ENCODE measurements at places on chromosomes 5 and 9.

DNA sequence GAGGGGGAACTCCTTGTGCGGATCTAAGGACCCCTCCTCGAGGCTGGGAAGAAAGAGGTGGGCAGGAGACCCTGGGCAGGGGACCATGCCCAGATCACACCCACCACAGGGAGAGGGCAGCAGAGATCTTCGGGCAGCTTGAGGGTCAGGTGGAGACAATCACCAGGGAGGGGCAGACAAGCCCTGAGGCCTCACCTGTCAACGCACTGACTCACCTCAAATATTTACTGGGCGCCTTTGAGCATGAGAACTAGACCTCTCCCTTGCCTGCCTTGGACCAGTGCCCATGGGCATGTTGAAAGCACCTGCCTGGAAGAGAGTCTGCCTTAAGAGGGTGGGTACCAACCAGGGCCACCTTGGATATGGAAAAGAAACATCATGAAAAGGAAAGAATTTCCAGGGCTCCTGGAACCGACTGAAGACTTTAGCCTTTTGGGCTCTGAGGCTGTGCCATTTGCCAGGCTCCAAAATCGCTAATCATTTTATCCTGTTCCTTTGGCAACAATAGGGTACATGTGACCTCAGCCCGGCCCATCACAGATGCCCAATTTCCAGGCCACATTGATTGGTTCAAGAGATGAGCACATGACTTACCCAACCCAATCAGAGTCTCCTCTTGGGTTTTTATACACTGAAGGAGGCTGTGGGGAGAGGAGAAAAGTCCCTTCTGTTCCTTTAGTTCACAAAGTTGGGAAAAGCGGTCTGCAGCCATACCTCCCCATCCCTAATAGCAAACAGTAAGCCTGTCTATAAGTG, 10.4 kb upstream of the SPINK4 start:
- DNase-seq: peak; percentile 76

DNA sequence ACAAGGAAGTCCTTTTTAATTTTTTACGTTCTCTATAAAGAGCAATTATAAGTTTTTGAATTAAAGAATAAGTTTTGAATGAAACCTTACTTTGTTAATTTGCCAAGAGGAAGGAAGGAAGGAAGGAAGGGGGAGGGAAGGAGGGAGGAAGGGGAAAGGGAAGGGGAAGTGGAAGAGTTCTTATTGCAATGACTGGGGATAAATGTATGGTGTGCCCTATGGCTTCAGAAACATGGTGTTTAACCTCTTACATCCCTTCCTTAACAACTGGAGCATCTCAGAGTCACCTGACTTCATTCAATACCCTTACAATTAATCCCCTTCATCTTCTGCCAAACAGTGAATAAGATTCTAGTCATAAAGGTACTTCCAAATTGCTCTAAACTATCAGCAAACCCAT, 16.0 kb downstream of the CEMIP2 start:
- DNase-seq: no peak

GRCh38 chr5:72070529-72070928, 36.7 kb upstream of the MAP1B start:
- DNase-seq: no peak

- no peak for DNase-seq
Measured at GRCh38 chr5:62509806-62510205, 68.8 kb upstream of the LRRC70 start.

DNA sequence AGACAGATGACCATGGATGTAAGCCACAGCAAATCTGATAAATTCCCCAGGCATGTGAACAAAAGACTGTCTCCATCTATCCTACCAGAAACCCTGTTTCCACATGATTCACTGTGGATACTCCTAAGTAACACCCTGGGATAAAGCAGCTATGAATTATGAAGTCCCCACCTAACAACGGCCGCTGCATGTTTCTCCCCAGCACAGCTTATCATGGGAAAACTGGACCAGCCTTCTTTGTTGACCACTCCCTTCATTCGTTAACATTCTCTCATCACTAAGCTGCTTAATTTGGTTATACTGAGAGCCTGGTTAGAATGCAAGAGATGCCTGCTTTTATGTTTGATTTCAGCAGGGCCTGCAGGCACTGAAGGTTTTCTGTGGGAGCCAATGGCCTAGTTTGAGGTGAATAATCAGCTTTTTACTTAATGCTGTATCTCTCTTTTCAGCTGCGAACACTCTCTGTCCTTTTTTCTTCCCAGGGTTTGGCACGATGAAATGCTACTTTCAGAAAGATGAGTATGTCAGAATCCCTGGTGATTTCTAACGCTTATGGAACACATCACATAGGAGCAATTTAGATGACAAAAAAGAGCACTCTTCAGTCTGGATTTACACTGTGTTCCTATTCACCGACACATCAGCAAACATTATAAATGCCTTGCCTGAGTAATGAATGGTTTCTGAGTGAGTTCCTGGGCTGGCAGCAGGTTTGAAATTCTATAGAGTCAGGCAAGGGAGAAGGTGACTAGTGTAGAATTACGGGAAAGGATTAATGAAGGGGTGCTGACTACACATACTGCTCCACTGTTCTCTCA, 318.4 kb upstream of the ZNF608 start:
- peak; percentile 37 for DNase-seq

DNA sequence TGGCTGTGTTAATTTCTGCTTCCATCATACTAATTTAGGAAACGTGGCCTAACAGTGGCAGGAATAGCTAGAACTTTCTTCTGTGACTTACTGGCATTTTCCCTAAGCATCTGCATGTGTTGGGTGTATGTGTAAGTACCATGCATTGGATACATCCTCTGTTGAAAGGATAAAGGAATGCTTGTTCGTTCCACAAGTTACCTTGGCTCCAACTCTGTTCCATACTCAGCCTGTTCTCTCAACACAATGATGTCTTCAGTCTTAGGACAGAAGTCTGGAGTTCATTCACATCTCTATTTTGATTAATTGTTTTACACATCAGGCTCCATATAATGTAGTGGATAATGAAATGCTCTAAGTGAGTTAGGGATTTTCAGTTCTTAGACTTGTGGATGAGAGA, 190.1 kb upstream of the DMRT1 start:
- DNase-seq: no peak

- DNase-seq: no peak
Measured at GRCh38 chr5:149901511-149901910, 43.1 kb downstream of the PDE6A start.

DNA sequence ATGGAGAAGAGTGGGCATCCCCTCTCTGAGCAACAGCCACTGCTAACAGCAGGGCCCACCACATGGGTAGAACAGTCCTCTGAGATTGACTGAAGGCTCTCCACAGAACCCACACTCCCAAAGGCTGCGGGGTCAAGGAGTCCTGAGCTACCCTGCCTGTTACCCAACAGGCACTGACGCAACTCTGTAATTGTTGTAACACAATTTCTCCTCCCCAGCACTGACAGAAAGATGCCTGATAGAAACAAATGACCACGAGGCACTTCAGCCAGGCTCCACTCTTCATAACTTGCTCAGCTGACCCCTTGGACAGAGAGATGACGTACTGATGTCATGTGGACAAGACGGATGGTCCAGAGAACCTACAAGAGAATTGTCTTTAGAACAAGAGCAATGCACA, 220.7 kb downstream of the SPOCK1 start:
- DNase-seq: no peak

- peak; percentile 78 for DNase-seq
Measured at GRCh38 chr9:97773723-97774122, 76.6 kb upstream of the XPA start.

DNA sequence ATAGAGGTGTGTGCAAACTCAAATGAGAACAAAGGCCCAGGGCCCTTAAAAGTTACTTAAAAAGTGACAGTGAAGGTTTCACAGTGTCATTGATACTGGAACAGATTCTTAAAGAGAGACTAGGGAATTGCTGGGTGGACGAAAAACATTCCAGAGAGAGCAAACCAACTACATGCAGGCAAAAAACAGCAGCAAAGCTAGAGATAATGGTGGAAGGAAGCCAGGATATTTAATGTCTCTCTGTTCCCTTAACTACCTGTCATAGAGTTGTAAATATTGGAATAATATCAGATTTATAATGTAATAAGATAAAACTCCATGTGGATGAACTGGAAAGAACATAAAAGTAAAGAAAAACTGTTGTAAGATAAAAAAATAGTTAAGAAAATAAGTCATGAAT, 508.6 kb downstream of the TAF11L14 start:
- DNase-seq: no peak

GRCh38 chr9:124652615-124653393, 118.3 kb downstream of the NR6A1 start:
- DNase-seq: peak; percentile 100

DNA sequence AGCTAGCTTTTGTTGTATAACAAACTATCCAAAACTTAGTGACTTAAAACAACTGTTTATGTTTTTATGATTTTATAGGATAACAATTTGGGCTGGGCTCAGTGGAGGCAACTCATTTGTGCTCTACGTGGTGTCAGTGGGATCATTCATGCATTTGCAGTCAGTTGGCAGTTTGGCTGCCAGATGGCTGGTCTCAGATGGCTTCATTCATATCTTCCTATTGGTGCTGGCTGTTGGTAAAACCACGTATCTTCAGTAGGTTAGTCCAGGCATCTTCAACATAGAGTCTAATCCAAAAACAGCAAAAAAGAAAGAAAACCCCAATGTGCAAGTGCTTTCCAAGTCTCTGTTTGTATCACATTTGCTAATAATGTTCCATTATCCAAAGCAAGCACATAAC, 51.7 kb upstream of the RIC1 start:
- no peak for DNase-seq

- DNase-seq: no peak
Measured at GRCh38 chr5:165460911-165461310, 1955.5 kb downstream of the MAT2B start.

GRCh38 chr5:55308254-55308836, 556 bp downstream of the MTREX start:
- DNase-seq: peak; percentile 27

DNA sequence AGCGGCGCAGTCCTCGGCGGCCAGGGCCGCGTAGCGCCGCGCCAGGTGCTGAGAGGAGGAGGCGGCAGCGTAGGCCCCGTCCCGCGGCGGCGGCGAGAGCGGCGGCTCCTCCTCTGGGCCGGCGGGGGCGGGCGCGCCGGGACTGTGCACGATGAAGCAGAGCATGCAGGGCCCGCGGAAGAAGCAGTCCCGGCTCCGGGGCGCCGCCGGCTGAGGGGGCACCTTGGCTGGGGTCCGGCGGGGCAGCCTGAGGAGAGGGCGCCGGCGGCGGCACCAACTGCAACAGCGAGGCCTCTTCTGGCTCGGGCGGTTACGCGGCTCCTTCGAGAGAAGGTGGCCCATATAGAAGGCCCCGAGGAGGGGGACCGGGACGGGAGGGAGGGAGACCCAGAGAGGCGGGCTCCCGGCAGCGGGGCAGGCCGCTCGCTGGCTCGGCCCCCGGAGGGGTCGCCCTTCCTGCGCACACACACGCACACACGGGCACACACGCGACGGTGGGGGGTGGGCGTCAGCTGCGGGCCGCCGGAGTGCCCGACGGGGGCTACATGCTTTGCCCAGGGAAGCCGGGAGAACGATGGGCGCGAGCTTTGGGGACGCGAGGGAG, 446 bp downstream of the FBXL17 start:
- peak; percentile 68 for DNase-seq

- DNase-seq: no peak
Measured at GRCh38 chr9:16063241-16063591, 510.4 kb downstream of the CCDC171 start.

DNA sequence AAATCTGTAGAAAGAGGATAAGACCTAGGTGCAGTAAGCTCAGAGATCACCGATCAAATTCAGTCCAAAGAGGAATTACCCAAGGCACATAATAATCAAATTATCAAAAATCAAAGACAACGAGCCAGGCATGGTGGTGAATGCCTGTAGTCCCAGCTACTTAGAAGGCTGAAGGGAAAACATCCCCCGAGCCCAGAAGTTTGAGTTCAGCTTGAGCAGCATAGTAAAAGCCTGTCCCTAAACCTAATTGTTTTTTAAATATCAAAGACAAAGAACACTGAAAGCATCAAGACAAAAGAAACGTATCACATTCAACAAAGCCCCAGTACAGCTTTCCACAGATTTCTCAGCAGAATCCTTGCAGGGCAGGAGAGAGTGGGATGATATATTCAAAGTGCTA, 122.9 kb downstream of the CEP120 start:
- no peak for DNase-seq

DNA sequence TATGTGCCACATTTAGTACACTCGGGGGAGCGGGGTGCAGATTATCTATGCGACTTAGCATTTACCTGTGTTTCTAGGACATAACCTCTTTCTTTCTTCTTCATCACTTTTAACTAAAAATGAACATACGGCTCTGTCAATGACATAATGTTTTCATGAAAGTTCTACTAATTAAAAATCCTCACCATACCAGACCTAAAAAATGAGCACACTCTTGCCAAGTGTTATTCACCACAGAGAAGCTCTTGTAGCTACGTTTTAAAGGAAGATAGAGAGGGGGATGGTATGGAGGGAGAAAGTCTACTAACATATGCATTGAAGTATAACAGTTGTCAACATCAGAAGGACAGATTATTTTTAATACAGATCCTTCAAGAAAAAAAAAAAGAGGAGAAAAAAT, 1.6 kb downstream of the CDH10 start:
- no peak for DNase-seq

All from M059J (cell line).